ENCODE measurements at places on chromosomes 4 and X.

DNA sequence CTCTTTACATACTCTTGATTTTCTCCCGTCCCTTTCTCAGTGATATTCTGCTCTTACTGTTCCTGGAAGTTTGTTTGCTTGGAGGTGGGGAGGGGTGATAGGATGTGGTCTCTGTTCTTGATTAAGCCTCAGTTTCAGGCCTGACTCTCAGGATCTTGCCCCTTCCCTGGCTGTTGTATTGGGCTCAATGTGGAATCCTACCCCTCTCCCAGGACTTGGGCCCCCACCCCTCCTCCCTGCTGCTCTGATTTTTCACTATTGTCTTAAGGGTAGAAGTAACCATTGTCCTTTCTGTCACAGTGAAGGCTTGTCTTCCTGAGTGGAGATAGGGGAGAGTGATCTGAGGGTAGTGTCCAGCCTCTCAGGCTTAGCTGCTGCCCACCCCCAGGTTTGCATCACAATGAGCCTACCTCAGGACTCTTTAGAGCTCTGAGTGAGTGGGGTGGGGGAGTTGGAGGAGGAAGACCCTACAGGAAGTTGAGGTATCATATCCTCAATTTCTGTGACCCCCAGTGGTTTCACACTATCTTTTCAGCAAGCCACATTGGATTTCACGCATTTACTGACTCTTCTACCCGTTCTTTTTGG, 16.5 kb downstream of the CDKL5 start:
- no peak for DNase-seq

DNA sequence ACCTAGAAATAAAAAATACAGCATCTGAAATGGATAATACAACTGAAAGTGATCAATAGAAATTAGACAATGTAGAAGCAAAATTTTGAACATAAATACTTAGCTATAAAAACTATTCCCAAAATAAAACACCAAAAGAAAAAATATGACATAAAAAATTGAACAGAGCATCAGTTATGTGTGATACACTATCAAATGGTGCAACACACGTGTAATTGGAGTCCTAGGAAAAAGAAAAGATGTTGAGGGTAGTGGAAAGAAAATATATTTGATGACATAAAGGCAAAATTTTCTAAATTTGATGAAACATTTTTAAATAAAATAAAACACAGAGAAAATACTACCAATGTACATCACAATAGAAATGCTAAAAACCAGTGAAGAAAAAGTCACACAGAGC, 63.1 kb downstream of the NPY2R start:
- no peak for DNase-seq

DNA sequence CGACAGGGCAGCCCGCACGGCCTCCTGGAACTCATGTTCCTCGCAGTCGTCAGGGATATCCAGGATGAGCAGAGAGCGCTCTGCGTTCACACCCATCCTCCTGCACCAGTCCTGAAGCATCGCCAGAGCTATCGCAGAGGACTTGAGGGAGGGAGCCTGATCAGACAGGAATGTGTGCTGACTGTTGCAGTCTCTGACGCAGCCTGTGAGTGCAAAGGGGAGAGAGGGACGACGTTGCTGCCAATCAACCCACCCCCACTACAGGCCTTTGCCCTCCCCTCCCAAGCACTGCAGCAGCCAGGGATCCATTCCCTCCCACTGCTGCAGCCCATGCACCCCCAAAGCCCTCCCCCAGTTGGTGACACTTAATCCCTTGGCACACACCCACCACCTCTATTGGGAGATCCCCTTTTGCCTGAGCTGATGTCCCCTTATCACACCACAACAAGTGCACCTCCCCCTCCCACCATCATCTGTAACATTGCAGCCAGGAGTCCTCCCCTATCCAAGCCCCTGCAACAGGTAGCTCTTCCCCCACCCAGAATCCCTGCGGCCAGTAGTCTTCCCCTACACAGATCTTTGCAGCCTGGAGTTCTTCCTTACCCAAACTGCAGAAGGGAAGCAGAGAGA, 897 bp downstream of the PNMA6F start:
- no peak for DNase-seq

DNA sequence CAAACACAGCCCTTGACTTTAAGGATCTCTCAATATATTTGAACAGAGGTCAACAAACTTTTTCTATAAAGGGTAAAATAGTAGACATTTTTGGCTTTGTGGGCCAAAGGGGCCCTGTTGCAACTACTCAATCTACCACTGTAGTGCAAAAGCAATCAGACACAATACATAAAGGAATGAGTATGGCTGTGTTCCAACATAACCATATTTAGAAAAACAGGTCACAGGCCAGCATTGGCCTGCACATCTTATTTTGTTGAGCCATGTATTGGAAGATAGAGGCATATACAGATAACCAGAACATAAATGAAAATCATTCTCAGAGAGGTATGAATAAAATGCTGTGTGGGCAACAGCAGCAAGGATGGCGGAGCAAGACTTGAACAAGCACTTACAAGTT, 49.8 kb downstream of the MID1 start:
- DNase-seq, result no peak

- no peak for DNase-seq
Measured at GRCh38 chr4:4327652-4328121, 37.6 kb downstream of the ZBTB49 start.

GRCh38 chr4:78928835-78929234, 10.4 kb downstream of the PAQR3 start:
- no peak for DNase-seq

DNA sequence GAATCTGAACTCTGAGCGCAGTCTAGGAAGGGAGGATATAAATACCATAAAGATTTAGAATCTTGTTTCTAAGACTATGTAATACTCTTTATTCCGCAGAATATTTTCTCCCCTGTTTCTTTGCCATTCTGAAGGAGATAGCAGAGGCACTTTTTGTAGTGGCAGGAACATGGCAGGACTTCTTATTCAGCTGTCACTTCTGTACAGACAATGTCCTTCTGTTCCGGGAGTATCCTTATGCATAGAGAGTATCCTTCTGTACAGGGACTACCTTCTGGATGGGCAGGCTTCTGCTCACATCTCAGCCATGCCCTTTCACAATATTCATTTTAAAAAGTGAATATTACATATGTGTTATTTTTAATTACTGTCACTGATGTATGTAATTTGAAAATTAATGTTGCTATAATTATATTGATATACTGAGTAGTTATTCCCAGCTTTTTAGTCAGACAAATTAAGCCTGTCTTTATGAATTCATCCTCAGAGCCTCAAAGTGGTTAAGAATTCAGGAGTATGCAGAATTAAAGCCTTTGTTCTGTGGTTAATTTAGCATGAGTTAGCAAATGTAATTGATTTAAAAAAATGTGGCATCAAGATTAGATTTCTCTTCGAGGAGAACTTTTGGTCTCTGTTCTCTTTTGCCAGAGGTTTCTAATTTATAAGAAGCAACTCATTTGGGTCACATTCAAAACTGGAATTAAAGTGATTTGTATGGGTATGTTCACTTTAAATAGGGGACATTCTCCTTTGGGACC, 174.4 kb downstream of the FHIP1A start:
- DNase-seq, result no peak
